Activated naive CD4-positive, alpha-beta T cell (primary cell): ENCODE measurements at places on chromosomes 5 and 9.

DNA sequence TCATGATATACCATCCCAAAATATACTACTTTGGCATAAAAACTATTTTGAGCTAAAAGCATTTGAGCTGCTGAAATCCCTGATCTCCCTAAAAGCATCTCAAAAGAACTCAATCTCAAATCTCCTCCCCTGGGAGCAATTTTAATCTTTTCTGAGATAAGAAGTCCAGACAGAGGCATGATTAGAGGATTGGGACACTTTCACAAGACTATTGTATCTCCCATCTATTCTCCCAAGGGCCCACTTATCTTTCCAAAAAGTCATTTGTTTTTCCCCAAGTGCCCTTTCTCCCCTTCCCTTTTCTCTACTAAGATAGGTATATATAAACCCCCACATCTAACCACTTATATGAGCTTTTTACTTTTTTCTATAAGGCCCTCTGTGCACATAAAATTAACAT, 79.7 kb downstream of the ALDH7A1 start:
- DNase-seq: no peak

- no peak for DNase-seq
Observed at GRCh38 chr5:89712134-89712700, 697.3 kb downstream of the CETN3 start.

DNA sequence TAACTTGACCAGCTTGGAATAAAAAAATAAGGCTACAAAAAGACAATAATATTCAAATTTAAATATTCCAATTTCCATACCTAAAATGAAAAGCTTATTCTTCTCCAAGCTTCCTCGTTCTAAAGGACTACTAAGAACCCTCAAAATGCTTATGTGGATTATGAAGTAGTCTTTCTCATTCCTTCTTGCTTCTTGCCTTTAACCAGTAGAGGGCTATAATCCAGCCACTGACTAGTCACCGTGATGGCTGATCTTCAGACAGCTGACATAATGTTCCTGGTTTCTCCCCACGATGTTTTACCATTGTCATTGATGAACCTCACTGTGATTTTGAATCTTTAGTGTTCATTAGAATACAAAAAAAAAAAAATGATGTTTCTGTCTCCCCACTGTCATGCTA, 515.3 kb downstream of the TLE1 start:
- no peak for DNase-seq

- no peak for DNase-seq
Observed at GRCh38 chr5:16690243-16690852, 73.6 kb upstream of the RETREG1 start.

- no peak for DNase-seq
Observed at GRCh38 chr9:82957529-82958379, 105.2 kb downstream of the RASEF start.

DNA sequence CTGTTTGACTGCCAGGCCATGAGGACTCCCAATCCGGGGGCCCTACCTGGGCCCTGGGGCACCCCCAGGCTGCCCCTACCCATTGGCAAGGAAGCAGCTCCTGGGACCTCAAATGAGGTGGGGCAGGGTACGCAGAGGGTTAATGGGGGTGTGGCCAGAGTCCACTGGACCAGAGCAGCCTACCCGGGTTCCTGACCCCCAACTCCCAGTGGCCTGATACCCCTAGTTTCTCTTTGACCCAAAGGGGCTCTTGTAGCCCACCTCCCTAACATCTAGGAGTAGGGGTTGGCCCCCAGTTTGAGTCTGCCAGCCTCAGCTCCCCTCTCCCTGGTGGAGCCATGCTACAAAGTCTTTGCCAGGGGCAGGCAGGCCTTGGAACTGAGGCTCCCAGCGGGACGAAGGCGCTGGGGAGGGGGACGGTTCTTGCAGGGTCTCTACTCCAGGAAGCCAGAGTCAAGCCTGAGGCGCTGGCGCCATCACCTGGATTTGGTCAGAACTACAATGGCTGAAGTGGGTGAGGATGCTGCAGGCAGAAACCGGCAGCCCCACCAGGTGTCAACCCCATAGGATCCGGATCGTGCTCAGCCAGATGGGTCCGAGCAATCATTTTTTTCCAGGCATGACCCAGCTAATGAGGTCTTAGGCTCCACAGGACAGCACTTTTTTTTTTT, 8.4 kb upstream of the CERCAM start:
- no peak for DNase-seq

GRCh38 chr5:167827766-167828165, 463.7 kb upstream of the WWC1 start:
- DNase-seq: no peak

- DNase-seq: no peak
Observed at GRCh38 chr9:125851979-125852378, 104.8 kb downstream of the PBX3 start.

GRCh38 chr5:41815663-41816229, 54.5 kb downstream of the OXCT1 start:
- DNase-seq: no peak

- DNase-seq: no peak
Observed at GRCh38 chr5:88190106-88190834, 78.4 kb downstream of the TMEM161B start.

DNA sequence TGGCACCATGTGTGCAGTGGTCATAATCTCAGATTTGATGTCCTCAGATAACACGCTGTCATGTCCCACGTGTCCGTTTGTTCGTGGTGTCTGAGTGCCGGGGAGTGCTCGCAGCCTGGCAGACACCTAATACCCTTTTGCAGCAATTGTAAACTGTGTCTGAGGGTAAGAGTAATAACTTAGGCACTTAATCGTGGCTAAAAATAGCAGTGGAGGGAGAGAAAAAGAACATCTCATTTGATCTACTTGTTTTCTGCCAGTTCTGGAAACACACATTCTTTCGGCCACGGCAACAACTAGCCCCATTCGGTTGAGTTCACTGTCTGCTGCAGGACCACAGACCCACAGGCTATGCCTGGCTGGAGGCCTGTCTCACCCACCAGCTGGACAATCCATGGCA, 16.5 kb downstream of the ADCY2 start:
- no peak for DNase-seq

DNA sequence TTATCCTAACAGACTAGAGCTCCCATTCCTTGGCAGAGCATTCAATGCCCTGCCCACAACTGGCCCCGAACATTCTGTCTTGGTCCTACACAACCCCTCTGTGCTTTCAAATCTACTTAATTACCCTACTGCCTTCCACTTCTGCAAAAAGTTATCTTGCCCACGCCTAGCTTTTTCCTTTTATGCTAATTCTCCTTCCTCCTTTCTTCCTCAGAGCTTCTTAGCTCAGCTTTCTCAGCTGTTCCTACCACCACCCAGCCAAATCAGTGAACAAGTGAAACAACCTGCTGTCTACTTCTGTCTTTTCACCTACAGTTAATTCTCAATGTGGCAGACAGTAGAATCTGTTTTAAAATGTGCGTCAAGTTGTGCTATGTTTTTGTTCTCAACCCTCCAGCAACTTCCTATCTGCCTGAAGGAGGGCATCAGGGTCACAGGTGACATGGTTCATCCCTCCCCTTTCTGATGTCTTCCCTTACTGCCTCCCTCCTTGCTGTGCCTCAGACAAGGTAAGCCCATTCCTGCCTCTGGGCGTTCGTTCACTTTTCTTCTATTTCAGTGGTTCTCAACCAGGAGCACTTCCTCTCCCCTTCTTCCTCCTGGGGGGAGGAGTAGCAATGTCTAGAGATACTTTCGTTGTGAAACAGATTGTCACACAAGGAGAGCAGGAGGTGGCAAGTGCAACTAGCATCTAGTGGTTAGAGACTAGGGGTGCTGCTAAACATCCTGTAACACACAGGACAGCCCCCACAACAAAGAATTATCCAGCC, 1.3 kb upstream of the REEP5 start:
- DNase-seq: no peak

DNA sequence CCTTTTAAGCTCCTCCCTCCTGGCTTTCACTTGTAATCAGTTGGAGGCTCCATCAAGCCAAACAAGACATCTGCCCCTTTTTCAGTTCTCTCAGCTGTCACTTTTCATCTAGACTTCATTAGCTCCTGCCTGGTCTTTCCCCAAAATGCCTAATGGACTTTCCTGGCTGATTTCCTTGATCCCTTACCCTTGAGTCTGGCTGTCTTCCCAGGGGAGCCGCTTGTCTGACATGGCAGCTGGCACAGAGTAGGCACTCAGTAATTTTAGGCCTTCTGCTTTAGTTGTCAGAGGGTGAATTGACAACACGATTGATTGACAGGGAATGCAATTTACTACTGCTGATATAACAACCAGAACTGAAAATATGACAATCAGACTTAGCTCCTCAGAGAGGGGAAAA, 2.1 kb downstream of the C9orf153 start:
- DNase-seq: no peak

DNA sequence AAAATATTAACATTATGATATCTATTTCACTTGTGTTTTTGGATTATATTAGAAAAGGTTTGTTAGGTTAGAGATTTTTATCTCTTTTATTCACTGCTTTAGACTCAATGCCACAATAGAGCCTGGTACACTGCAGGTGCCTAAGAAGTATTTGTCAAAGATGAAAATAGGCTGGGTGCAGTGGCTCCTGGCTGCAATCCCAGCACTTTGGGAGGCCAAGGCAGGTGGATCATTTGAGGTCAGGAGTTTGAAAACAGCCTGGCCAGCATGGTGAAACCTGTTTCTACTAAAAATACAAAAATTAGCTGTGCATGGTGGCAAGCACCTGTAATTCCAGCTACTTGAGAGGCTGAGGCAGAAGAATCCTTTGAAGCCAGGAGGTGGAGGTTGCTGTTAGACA, 64.3 kb downstream of the C9 start:
- no peak for DNase-seq

- DNase-seq: no peak
Observed at GRCh38 chr5:146703499-146703898, 175.1 kb downstream of the PPP2R2B start.

DNA sequence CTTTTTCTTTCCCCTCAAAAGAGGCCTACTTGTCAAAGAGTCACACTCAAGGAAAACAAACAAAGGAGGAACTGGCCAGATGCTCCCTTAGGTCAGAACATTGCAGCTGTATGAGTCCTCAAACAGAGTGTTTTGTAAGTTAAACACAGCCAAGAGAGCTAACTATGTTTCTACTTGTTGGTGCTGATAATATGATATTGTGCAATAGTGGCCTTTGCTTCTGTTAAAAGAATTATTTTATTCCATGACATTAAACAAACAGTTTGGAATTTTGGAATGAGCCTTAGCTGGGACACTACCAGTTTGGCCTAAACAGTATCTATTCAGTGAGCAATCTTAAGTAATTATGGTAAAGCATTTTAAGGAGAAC, 56.0 kb upstream of the TPD52L3 start:
- DNase-seq: no peak

DNA sequence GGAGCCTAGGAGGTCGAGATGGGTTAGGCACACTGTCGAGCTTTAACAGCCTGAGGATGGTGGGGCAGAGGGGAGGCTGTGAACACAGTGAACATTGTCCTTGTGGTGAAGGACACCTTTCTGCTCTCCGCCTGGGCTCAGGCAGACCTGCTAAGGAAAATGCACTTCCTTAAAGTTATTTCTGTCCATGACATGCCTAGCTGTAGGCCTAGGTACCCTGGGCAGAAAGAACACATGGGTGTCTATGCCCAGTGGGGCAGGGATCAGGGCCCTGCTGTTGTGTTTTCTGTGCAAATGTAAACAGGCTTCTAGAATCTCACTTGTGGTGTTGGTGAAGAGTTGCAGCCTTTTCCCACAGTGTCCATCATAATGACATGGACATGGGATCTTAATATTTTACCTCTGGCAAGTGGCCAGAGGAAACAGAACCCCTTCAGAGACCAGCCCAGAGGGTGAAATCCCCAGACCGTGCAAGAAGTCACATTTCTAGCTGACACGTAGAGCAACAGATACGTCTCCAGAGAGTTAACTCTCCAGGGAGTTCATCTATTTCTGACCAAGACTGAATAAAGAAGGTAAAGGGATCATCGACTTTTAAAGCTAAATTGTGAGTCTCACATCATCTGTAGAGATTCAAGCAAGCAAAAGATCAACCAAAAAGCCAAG, 79.2 kb downstream of the C9orf152 start:
- no peak for DNase-seq

DNA sequence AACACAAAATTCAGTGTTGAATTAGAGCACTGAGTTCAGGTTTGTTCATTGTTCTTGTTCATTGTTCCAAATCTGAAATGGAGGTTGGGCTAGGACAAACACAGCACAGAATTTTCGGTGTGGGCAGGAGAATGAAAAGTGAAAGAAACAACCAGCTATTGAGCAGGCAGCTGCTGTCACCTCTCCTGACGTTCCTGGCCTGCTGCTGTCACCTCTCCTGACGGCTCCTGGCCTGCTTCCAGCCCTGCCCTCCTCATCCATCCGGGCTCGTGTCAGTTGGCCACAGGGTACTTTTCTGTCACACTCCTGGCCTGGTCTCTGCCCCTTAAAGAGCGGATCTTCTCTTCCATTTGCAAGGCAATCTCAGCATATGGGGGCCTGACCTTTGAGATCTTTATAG, 45.2 kb upstream of the CKMT2 start:
- DNase-seq: no peak

DNA sequence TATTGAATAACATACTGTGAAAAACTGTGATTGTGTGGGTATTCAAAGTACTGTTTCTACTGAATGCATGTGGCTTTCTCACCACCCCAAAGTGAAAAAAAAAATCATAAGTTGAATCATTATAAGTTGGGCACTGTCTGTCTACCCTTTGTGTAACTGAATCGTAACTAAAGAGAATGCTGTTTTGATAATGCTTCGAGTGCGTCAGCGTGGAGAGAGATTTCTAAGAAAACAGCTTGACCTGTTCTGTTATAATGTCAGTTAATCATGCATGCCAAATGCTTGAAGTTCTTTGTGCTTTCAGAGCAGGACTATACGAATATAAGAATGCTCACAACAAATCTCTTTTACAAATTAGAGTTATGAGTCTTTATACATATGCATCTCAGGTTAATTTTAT, 148.8 kb upstream of the SGCD start:
- no peak for DNase-seq

DNA sequence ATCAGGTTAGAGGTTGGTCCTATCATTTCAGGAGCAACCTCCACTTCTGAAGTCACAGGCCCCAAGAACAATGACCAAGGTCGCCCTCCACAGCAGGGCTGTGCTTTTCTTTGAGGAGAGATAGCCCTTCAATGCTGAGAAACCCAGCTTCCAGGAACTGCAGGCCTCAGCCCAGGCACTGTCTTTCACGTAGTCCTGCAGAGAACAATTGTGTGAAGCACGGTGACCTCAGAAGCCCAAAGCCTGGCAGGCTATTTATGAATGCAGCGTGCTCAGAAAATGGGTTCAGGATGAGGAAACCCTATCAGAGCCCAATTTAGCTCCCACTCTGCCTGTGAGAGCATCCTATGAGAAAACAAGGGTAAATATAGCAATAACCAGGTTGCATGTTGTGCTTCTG, 388.3 kb downstream of the PLK2 start:
- DNase-seq: no peak

DNA sequence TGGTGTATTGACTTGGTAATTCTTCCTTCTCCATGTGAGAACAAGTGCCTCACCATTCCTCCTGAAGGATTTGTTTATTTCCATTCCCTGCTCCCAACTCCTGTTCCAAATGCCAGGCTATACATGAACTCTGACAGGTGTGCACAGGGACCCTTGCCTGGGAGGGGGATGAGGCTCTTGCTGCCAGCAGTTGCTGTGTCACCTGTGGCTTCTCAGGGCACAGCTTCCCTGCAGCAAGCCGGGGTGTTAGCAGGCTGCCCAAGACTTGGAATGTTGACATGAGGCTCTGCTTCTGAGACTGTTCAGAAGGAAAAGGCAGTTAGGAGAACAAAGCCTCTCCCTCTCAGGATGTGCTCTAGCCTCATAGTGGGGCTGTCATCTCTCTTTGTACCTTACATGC, 131.3 kb downstream of the DOCK2 start:
- DNase-seq: no peak

GRCh38 chr9:114003758-114004157, 74.3 kb downstream of the AMBP start:
- no peak for DNase-seq
